Urothelium cell line (cell line): ENCODE measurements at places on chromosomes 5 and 9.

GRCh38 chr5:68428231-68428811, 212.8 kb downstream of the PIK3R1 start:
- DNase-seq = no peak

- DNase-seq = peak; percentile 4
These were observed 368.9 kb downstream of the TMEM161B start for GRCh38 chr5:87899721-87900131.

- no peak for DNase-seq
These were observed 39.5 kb downstream of the NTRK2 start for GRCh38 chr9:84709056-84709455.

DNA sequence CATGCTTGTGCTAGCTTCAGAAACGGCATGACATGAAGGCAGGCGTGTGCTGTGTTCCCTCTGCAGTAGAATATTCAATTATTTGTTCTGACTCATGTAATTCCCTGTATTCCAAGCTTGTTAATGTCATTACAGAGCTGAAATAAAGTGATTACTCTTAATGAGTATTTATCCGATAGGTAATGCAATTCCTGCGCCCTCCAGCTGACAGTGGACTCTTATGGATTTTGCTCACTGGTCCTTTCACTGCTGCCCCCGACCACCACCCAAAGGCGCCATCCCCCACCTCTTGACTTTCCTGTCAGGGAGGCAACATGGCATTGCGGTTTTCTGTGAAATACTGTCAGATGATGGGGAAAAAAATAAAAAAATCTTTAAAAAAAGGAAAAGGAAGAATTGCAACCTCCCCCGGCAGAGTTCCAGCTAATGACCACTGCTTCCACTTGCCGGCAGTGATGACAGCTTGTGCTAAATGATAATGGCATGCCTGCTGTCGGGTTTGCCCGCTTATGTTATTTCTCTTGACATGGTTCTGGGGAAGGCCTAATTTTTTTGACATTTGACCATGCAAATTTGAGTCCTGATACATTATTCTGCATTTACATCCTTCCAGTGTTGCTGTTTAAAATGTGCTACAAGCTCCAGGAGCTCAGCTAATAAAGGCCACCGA, 335.3 kb upstream of the ADAMTS16 start:
- no peak for DNase-seq

- no peak for DNase-seq
These were observed 42.7 kb upstream of the NCS1 start for GRCh38 chr9:130129432-130130061.

DNA sequence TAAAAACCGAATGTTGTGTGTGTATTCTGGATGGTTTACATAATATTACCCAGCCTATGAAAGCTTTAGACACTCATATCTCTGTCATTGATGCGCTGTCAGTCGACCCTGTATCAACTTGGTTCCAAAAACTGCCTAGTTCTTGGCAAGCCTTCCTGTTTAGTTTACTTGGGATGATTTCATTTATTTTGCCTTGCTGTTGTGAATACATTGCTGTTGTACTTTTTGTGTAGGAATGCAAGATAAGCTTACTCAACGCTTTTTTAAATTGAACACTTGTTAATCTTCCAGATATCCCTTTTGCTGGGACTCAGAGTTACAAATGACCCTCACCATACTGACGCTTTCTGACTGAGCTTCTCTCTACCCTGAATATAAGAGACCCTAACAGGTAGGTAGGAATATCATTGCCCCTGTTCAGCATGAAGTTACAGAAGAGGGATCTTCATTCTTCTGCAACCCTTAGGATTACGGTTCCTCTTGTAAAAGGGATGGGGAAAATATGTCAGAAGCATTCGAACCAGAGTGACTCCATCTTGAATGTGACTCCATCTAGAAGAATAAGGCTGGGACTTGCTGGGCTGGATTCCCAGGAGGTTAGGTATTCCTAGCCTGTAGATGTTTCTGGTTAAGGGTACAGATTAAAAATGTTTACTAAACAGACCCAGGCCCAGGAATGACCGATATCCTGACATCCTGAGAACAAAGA, 13.7 kb upstream of the PAIP1 start:
- DNase-seq = no peak

- no peak for DNase-seq
These were observed 255.2 kb downstream of the TMEM167A start for GRCh38 chr5:82821846-82822633.

DNA sequence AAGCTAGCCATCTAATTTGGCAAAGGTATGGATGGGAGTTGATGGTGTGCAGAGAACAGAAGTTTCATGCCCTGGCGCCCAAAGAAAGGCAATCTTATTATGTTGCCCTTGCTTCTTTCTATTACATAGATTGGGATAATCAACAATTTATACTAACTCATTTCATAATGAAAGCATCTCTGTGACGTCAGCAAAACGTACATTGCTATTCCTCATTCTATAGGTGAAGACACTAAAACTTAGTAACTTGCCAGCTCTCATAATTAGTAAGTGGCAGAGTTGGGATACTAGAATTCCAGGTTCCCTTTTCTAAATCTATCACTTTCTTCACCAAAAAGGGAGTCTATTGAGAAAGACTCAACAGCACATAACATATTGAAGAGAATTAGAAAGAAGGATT, 374.8 kb downstream of the NR2F1-AS1 start:
- DNase-seq = no peak

DNA sequence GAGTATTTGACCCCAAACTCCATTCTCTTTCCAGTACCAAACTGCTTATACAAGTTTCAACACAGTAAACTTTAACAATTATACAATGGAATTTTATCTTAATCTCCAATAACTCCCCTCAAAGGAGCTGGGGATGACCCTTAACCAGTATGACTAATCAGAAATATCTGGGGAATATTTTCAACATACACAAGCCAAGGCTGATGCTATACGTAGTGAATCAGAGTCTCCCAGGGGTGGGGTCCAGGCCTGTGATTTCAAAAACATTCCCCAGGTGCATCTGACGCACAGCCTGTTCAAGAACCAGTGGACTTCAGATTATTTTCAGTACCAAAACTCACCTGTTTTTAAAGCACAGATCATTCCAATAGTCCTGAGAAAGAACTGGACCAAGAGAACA, 11.8 kb upstream of the SEMA5A start:
- DNase-seq = no peak

- DNase-seq = no peak
These were observed 64.4 kb upstream of the PCAT7 start for GRCh38 chr9:94490465-94490864.

- no peak for DNase-seq
These were observed 100.3 kb downstream of the UNC13B start for GRCh38 chr9:35262064-35262463.

GRCh38 chr9:75881761-75882160, 8.7 kb upstream of the PCSK5 start:
- no peak for DNase-seq

DNA sequence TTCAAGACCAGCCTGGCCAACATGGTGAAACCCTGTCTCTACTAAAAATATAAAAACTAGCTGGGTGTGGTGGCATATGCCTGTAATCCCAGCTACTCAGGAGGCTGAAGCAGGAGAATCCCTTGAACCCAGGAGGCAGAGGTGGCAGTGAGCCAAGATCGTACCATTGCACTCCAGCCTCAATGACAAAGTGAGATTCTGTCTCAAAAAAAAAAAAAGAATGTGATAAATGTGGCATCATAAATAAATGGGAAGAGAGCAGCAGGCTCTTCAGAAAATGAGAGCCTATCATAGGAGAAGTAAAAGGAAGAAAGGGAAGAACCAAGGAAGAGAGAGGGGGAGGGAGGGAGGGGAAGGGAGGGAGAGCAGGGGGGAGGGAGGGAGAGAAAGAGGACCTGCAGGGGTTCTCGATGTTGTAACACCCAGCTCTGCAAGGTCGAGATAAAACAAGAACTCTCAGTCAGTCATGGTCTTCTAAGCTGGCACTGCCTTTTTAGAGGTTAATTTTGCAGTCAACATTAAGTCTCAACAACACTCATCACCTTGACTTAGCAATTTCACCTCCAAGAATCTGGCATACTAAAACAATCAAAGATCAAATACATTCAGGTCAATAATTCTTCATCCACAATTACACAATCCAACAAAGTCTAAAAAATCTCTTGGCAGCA, 68.7 kb upstream of the SIMC1 start:
- no peak for DNase-seq

- DNase-seq = no peak
These were observed 392.0 kb downstream of the TMEM161B start for GRCh38 chr5:87876616-87877015.

GRCh38 chr5:126538579-126538978, 56.4 kb downstream of the ALDH7A1 start:
- DNase-seq = no peak

DNA sequence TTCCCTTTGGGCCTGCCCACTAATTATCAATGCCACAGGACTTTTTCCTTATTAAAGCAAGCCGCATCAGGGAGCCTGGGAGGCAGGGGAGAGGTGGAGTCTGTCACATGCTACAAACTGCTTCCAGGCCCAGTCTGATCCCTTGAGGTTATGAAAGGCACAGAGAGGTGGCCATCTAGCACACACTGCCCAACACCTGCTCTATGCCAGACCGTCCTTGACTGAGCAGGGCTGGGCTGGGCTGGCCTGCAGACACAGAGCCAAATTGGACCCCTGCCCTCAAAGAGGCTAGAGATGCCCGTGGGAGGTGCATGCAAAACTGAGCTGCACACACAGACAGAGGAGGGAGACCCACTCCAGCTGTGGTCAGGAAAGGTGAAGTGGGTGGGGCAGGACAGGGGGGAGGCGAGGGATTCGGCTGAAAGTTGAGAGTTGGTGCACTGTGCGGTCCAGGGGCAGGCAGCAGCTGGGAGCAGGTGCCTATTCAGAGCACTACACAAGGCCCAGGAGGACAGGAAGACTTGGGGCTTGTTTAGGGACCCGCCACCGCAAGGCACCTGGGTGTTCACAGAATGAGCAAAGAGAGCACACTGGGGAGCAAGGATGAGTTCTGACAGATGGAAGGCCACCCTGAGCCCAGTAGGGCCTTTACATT, 36.4 kb upstream of the TCF7 start:
- no peak for DNase-seq

- DNase-seq = no peak
These were observed 81.1 kb downstream of the CDO1 start for GRCh38 chr5:115735108-115735998.

DNA sequence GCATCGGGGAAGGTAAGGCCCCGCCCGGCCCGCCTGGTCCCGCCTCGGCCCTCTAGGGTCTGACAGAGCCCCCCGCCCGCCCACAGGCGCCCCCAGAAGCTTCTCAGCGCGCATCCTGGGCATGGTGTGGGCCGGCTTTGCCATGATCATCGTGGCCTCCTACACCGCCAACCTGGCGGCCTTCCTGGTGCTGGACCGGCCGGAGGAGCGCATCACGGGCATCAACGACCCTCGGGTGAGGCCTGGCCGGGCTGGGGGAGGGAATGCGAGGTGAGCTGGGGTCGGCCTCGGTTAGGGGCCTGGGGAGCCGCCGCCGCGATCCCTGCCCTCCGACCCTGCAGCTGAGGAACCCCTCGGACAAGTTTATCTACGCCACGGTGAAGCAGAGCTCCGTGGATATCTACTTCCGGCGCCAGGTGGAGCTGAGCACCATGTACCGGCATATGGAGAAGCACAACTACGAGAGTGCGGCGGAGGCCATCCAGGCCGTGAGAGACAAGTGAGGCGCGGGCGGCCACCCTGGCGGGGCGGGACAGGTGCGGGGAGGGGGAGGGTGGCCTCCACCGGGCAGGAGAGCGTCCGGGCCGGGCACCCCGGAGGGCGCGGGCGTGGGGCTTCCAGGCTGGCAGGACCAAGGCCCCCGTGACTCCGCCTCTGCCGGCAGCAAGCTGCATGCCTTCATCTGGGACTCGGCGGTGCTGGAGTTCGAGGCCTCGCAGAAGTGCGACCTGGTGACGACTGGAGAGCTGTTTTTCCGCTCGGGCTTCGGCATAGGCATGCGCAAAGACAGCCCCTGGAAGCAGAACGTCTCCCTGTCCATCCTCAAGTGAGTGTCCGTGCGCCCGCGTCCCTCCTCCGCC, 7.1 kb downstream of the LRRC26 start:
- no peak for DNase-seq

- no peak for DNase-seq
These were observed 99.7 kb downstream of the PLCXD3 start for GRCh38 chr5:41410737-41411136.

DNA sequence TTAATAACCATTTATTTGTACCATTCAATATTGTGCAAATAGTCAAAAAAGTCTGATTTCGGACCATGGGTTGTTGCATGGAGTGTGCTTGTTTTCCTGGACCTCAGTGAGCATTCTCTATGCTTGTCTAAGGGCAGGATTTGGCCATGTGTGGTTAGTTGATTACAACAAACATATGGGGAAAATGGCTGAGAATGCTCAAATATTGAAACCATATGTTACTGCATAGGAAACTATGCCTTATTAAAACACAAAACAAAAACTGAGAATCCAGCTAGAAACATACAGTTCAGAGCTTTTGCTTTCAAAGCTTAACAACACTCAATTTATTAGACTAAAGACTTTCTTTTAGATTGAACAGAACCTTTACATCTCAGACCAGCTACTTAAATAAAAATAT, 928.3 kb downstream of the NR2F1-AS1 start:
- DNase-seq = no peak

GRCh38 chr5:55096182-55096581, 6.3 kb upstream of the GZMA start:
- DNase-seq = no peak

DNA sequence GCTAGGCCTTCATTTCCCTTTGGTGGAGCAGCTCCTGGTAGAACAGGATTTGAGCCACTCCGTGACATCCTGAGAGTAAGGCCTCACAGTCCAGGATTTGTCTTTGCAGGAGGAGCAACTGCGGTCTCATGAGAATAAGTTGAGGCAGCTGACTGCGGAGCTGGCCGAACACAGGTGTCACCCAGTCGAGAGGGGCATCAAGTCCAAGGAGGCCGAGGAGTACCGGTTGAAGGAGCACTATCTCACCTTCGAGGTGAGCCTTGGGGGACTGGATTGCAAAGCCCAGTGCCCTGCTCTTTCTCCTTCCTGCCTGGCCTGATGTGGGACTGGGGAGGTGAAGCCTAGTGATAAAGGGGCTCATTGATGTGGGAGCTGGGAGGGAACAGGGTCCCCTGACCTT, 44.3 kb downstream of the PSD2 start:
- DNase-seq = no peak

GRCh38 chr5:2719332-2719731, 32.1 kb downstream of the IRX2 start:
- DNase-seq = no peak

- DNase-seq = no peak
These were observed 43.0 kb downstream of the FBXW11 start for GRCh38 chr5:171963416-171963815.

- no peak for DNase-seq
These were observed 37.2 kb downstream of the ALDH1A1 start for GRCh38 chr9:72915659-72916058.

DNA sequence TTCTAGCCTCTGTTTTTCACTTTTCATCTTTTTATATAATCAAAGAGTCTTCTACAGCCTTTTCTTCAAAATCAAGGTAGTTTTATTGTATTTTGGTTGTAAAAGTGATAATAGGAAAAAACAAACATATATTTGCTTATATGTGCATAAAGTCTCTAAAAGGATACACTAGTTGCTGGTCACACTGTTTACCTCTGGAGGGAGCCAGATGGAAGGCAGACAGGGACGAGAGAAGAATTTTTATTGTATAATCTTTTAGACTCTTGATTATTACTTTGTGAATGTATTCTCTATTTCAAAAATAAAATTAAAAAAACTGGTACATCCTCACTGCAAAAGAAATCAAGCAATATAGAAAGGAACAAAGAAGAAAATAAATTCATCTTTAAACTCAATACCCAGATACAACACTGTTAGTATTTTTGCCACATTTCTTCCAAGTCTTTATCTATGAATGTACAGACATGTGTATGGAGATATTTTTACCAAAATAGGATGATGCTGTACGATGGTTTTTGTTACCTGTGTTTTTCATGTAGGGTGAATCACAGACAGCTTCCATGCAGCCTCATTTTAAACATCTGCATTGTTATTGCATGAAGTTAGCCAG, 6.1 kb upstream of the RNF183 start:
- DNase-seq = peak; percentile 23
